ENCODE measurements at places on chromosomes 2 and 18.
A peak's percentile ranks its signal among the peaks of the same experiment; 100 is the strongest.

DNA sequence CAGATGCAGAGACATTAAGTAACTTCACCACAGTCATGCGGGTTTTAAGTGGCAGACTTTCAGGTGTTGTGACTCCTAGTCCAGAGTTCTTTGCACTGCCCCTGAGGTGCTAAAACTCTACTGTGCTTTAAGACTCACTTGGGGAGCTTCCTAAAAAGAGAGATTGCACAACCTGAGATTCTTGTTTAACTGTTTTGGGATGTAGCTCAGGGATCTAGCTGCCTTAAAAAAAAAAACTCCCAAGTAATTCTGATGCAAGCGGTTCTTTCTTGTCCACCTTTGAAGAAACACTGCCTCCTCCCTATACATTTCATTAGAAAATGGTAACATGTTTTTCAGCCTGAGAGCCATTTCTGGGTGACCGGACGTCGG, 13.0 kb downstream of the IL37 start:
- no peak for DNase-seq

DNA sequence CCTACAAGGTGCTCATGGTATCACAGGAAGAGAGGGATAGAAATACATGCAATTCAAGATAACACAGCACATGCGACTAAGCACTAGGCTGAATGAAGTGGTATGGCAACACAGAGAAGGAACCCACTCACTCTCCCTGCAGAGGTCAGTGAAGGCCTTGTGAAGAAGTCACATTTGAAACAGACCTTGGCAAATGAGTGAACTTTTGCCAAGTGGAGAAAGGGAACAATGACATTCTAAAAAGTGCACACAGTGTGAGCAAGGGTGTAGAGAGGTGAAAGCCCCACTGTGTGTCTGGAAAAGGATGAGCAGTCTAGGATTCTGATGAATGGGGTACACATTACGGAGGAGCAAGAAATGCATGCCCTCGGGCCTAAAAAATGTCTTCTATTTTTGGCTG, 23.3 kb downstream of the KLF7 start:
- DNase-seq: no peak

GRCh38 chr2:74441170-74441689, 507 bp downstream of the RTKN start:
- no peak for DNase-seq

- no peak for DNase-seq
These were observed 59.9 kb downstream of the ADNP2 start for GRCh38 chr18:80168982-80169381.

GRCh38 chr2:27929916-27930486, 39.5 kb downstream of the BABAM2 start:
- DNase-seq: no peak

GRCh38 chr2:42076357-42077225, 28.8 kb downstream of the PKDCC start:
- DNase-seq: no peak

GRCh38 chr2:179044500-179044899, 5.4 kb downstream of the CCDC141 start:
- no peak for DNase-seq

DNA sequence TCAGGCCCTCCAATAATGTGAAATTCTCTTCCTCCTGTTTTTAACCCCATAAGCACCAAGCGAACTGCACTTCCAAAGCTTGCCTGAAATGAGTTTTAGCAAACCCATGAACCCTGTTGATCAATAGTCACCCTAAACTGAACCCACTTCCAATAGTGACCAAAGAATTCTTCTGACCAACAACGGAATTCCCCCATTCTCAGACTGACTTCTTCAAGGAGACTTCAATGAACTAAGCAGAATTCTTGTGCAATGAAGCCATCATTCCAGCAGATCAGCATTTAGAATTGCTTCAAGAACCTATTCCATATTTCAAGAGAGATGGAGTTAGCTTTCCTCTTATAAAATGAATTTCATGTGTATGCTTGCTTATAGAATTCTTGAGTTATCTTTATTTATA, 176.9 kb upstream of the FN1 start:
- DNase-seq: no peak

DNA sequence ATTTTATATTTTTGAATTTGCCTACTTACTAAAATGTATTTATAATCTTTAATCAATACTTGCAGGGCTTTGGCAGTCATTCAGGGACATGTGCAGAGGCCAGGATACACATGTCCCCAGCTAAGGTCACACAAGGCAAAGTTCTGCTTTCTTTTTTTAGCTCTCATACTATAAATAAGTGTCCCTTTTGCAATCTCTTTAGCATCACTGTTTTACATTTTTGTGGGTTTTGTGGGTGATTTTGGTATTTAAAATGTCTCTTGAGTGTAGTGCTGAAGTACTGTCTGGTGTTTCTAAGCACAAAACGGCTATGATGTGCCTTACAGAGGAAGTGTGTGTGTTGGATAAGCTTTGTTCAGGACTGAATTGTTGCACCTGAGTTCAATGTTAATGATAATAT, 309.0 kb upstream of the GULP1 start:
- DNase-seq: no peak

DNA sequence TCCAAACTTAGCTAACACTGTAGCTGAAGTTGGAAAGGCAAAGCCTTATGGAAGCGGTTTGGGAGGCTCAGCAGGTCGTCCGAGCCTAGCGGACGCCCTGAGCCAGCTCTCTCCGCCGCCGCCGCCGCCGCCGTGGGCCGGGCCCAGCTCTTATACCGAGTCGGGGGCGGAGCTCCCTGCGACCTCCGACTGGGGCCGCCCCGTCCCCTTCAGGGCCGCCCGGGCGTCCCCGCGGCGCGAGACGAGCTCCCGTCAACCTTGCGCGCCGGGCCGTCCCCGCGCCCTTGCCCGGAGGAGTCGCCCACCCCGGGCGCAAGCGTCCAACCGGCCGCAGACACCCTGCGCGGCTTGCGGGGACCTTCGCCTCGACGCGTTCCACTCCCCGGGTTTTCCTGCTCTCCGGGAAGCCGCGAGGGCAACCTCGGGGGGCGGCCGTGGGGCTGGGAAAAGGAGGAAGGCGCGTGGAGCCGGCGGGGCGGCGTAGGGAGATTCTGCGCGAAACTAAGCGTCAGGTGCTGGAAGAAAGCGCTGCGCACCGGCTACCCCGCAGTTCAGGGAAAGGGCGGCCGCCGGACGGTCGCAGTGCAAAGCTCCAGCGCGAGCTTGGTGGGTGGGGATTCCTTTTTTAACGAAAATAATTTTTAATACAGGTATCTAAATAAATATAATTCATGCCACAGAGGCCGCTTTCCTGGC, at the start of gene SLC40A1:
TSS of gene SLC40A1 (minus strand) at position 129 of the 696 bp plus-strand sequence. CDS start 326 bp downstream, outside the sequence.
- peak; percentile 93 for DNase-seq

- DNase-seq: no peak
These were observed 174.2 kb downstream of the PRPF40A start for GRCh38 chr2:152542995-152543481.

GRCh38 chr2:73907840-73908452, 15.1 kb downstream of the ACTG2 start:
- no peak for DNase-seq

GRCh38 chr18:48179001-48179400, 230.2 kb downstream of the ZBTB7C start:
- DNase-seq: no peak

GRCh38 chr2:136236019-136236418, 118.1 kb upstream of the CXCR4 start:
- no peak for DNase-seq

DNA sequence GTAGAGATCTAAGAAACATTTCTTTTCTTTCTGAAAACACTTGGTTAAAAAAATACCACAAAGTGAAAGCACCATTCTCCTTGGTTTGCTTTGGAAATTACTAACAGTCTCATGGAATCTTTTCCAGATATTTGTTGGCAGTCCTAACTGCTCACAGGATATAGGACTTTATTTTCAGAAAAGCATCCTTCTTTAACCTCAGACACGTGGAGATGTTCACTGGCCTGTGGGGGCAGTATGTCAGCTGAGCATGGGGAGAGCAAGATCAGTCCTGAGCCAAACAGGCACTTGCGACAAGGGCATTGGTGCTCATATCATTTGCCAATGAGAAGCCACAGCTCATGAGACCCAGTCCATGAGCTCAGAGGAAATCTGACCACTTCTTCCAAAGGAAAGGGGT, 371.9 kb downstream of the NBAS start:
- DNase-seq: no peak

GRCh38 chr2:27707462-27708256, 44.0 kb downstream of the SLC4A1AP start:
- DNase-seq: no peak

GRCh38 chr2:164677271-164677670, 56.0 kb upstream of the GRB14 start:
- no peak for DNase-seq

DNA sequence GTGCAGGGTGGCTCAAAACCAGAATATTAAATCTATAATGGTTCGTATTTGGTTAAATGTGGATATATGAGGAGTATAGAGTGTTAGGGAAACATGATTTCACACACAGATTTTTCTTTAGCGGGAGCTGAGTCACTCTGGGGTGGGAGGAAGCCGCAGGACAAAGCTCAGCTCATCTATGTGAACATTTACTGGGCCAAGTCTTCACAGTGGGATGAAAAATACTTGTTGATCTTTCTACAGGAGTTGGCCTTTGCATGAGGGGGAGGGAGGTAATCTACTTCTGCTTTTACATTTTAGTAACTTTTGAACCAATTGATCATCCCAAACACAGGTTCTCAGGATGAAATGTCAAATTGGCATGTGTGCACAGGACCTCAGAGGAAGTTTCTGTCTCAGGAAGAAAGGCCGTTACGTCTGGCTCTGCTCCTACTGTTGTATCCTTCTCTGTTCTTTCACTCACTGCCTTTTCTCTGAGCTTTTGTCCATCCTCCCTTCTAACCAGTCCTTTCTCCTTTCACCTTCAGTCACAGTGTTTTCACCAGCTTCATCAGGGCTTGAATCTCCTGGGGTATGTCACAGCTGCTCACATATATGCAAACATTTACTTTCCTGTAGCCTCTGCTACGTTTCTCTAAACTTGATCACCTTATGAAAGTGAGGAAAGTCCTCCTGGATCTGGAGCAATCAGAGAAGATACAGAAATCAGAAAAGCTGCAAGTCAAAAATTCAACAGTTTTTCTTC, 943.3 kb upstream of the FANCL start:
- no peak for DNase-seq

- no peak for DNase-seq
These were observed 447.8 kb upstream of the SPHKAP start for GRCh38 chr2:228629251-228629650.

GRCh38 chr2:963876-964275, 13.2 kb downstream of the SNTG2 start:
- DNase-seq: no peak

DNA sequence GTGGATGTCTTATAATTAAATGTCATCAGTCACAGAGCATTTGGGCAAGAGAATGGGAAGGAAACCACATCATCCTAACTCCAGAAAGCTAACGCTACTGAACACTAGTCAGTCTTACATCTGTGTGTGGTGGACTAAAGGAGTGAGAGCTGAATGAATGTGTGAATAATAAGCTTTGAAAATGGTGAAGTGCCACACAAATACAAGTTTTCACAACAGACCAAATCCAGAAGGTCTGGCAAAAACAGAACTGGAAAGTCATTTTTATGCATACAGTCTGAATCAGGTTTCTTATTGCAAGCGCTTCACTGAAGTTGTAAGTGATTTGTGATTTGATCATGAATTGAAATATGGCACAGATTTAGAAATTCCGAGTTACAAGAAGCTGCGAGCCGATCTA, 175.7 kb downstream of the ZNF516 start:
- no peak for DNase-seq

- DNase-seq: no peak
These were observed 1476.3 kb downstream of the LRP1B start for GRCh38 chr2:140654565-140654964.

DNA sequence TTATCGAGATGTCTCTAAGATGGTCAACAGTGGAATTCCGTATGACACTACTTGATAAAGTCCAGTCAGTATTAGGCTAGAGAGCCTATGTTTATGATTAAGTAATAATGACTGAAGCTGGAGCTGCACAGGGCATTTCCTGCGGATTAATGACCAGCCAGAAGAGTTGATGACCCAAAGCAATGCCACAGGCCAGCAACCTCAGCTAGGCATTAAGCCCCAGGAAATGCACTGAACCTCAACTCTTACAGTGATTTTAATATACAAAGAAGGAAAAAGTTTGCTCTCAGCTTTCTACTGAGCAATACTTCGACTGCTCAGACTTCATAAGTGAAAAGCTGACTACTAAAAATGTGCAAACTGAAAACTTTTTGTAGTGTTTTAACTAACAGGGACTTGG, 3.9 kb downstream of the KCTD1 start:
- DNase-seq: no peak

GRCh38 chr2:239436669-239437335, 36.0 kb upstream of the HDAC4 start:
- no peak for DNase-seq

GRCh38 chr18:51578406-51578980, 381.0 kb upstream of the MEX3C start:
- DNase-seq: no peak

GRCh38 chr18:54159906-54160305, 64.6 kb downstream of the MBD2 start:
- DNase-seq: no peak

GRCh38 chr2:121186261-121186660, 98.7 kb downstream of the TFCP2L1 start:
- no peak for DNase-seq

GRCh38 chr2:239327536-239328350, 73.1 kb downstream of the HDAC4 start:
- peak; percentile 70 for DNase-seq

- DNase-seq: no peak
These were observed 119.0 kb upstream of the KLHL14 start for GRCh38 chr18:32891797-32892196.

GRCh38 chr18:26711756-26712155, 153.8 kb downstream of the AQP4 start:
- DNase-seq: no peak

DNA sequence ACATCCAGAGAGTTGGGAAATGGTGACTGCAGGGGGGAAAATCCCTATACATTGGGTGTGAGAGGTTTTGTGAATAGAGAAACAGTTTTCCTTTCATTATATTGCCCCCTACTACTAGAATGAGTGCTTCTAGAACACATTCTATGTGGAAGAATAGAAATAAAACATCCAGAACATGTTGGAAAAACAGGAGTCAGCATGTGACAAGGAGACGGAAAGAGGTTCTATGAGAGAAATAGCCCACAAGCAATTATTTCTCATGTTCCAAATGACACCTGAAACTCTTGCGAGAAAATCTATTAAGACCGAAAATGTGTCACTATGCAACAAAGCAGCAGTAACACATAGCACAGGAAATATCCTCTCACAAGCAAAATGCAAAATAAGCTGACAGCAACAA, 202.7 kb upstream of the SPOPL start:
- DNase-seq: no peak

Data from cardiac septum (tissue), 1 donor.